SK-N-SH treated with all-trans-retinoic acid at 6 μM for 48 hours (cell line): ENCODE measurements at places on chromosomes 13 and 19.

GRCh38 chr13:68257111-68257842, 1027.1 kb upstream of the PCDH9 start:
- ATAC-seq = no peak

DNA sequence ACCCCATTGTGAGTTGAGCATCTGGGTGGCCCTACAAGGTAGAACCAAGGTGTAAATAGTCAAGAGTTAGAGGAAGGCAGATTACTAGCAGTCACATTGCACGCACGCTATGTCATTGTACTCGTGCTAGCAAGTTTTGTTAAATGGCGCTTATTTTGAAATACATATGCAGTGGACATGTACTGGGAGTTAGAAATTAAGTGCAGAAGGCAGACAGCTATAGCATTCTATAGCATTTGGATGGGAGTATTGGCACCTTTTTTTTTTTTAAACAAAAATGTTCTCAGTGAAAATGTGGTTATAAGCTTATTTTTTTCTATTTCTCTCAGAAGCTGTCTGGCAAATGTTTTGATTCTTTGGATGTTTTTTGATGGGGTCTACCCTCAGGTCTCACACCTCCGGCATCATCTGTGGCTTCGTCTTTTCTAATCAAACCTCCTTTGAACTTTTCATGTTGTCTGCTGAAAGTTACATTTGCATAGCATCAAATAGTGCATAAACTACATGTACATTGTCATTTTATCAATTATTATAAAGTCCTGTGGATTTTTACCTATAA, 68.1 kb downstream of the ARHGEF7 start:
- no peak for ATAC-seq

GRCh38 chr19:12247644-12248222, 47.0 kb downstream of the ZNF44 start:
- ATAC-seq = no peak

GRCh38 chr13:24528816-24529398, 16.3 kb upstream of the PARP4 start:
- no peak for ATAC-seq

- ATAC-seq = no peak
Observed at GRCh38 chr19:21901861-21902260, 65.9 kb upstream of the ZNF43 start.

DNA sequence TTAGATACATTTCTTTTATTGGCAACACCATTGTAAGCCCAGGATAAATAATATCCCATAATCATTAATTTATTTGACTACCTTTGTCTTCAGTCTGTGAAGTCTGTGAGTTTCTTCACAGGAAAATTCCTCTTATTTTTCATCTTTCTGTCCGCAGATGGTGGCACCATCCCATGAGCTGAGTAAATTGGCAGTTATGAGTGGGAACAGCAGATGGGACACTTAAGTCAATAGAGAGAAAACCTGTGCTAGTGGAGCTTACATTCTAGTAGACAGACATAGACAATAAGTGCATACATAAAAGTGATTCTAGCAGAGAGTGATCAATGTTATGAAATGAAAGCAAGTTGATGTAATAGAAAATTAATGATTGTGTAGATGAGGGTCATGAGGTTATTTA, 638.2 kb upstream of the MIR17HG start:
- no peak for ATAC-seq

DNA sequence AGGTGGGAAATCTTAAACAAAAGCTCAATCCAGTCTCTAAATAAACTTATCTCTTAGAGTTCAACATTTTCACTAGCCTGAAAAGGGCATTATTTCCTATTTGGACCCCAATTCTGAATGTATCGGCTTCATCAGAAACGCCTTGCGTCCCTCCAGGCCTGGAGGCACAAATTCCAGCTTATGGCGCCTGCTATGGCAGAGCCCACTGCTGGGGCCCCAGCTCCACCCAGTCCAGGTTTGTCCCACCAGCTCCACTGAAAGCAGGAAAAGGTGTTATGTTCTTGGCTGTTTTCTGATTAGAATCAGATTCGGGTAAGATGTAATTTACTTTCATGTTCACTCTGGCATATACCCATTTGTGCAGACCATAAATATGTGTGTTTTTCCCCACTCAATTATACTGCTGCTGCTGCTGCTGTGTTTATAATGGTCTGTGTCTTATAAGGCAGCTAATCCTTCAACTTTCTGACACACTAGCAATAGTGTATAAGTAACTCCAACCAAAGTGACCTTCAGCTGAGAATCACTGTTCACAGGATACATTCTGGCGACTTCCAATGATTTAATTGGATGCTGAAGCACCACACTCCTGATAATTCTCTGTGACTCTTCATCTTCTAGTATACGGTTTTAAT, 6.4 kb downstream of the IRS2 start:
- ATAC-seq = peak; percentile 2; the same call in 2 of the 3 replicates

DNA sequence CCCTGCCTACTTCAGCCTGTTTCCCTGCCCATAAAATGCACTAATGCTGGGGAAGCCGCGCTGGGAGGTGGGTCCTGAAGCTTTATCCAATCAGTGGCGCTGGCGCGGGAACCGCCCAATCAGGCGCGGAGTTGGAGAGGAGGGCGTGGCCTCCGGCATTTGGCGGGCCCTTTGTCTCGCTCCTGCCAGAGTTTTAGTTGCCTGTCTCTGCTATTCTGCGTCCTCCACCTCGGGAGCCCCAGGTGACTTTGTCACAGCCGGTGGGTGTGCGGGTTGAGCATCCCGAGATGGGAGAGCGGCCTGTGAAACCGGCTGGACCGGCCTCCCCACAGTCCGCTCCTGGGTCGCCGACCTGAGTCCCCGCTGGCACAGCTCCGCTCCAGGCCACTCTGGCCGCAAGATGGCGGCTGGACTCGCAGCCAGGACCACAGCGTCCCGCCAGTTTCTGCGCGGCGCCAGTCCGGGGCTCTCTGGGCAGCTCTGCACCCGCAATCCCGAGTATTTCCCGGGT, 30.7 kb upstream of the ZNF429 start:
- peak; percentile 84 for ATAC-seq

- no peak for ATAC-seq
Observed at GRCh38 chr13:99477493-99477892, 23.8 kb upstream of the TM9SF2 start.

- ATAC-seq = no peak
Observed at GRCh38 chr13:48296528-48296927, 7.0 kb upstream of the RB1 start.

DNA sequence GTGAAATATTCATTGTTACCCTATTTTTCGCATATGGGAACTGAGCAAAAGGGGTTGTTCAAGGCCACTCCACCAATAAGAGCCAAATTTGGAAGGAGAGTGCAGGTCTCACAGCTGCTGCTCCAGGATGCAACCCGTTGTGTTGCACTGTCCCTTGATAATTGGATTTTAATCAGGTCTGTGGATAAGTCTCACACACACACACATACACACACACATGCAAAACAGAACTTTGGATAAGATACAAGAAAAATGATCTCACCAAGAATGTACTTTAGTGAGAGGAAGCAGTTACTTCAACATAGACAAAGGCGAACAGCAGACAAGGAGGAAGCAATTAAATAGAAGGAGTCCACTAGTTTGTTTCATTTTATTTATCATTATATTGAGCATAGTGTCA, 127.3 kb upstream of the EDNRB start:
- no peak for ATAC-seq

DNA sequence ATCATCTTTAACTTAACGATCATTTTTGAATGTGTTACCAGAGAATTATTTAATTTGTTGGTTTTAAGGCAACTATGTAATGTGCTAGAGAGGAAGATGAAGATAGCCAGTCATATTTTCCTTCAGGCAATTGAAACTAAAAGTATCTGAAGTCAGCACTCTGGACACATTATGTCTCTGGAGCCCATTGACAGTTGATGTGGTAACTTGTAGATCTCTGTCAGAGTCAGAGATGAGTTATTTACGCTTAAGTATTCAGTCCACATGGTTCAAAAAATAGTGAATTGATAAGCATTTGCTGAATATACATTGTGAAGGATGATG, 2.1 kb downstream of the ZMYM2 start:
- ATAC-seq = no peak

DNA sequence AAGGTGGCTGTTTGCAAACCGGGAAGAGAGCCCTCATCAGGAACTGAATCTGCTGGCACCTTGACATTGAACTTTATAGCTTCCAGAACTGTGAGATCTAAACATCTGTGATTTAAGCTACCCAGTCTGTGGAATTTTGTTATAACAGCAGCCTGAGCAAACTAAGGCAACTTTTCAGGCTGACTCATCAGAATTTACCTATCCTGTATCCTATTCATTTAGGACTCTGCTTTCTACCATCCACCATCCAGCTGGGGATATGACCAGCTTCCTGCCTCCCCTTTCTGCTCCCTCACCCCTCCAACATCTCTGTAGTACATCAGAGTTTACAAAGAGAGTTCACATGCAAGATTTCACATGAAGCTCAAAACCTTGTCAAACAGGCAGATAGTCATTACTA, 11.1 kb upstream of the CNMD start:
- no peak for ATAC-seq

DNA sequence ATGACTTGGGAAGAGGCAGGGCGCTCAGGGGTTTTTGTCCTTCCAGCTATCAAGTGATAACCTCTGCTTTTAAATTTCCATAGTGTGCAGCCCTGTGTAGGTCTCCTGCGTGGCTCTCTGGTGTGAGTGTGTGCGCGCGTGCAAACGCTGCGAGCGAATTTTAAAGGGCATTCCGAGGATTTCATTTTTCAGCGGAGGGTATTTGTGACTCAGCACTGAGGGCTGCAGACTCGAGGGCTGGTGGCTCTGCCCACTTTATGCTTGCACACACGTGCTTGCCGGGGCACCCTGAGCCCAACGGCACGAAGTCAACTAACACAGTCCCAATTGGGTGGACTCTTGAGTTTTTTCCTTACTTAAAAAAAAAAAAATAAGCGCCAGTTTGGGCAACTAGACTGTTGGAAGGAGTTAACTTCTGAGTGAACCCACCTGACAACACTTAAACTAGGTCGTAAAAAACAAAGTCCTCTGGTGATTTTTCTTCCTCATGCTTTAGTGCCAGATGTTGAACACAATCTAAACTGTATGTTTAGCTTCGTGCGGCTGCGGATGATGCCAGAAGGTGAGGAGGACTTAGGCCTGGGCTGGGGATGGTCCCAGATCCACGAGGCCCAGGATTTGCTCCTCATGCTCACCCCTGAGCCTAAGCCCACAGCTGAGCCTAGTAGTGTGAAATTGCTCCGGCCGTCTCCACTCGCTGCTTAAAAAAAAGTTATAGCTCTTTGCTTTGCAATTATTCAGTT, 2.1 kb downstream of the FGF9 start:
- no peak for ATAC-seq

- no peak for ATAC-seq
Observed at GRCh38 chr13:34430294-34430693, 511.8 kb upstream of the NBEA start.

DNA sequence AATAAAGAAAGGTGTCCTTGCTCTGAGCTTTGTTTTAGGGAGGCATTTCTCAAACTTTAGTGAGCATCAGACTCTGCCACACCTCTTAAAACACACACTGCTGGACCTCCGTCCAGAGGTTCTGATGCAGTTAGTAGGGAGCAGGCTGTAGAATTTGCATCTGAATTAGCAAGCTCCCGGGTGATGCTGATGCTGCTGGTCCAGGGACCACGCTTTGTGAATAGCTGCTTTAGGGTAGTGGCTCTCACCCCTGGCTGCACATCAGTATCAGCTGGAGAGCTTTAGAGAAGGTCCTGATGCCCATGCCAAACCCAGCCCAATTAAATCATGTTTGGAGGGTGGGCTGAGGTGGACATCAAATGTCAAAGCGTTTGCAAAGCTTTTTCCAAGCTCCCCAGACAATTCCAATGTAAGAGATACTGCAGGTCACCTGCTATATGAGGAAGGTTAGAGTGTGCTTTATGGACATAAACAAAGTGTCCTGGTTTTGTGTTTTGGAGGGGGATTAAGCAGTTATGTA, 3.6 kb downstream of the HTR2A start:
- ATAC-seq = no peak

- peak; percentile 70 for ATAC-seq
Observed at GRCh38 chr13:27379694-27380641, 44.5 kb upstream of the GTF3A start.

- no peak for ATAC-seq
Observed at GRCh38 chr19:13969897-13970296, 17.6 kb downstream of the DCAF15 start.

GRCh38 chr19:48928164-48929025, 5.1 kb upstream of the DHDH start:
- ATAC-seq = no peak

GRCh38 chr13:106491928-106492587, 43.4 kb downstream of the EFNB2 start:
- no peak for ATAC-seq

DNA sequence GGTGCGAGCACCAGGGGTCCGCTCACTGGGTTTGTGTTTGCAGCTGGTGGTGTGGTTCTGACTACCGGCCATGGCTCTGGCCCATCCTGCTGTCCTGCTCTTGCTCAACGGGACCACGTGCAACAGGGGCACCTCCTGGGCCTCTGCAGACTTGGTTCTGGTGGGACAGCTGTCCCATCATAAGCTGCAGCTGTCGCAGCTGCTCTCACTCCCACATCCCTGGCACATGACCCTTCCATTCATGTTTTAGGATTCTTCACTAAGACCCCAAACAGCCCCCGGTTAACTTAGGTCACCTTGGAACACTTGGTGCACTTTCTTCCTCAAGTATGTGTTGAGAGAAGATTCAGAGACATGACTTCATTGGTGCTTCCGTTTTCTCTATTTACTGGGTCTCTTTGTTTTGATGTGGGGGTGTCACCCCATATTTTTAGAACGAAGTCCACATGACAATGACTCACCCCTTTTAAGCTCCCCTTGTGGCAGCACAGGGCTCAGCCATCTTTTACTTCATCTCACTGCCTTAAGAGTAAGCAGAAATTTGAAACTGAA, 68.4 kb upstream of the ARHGEF7 start:
- ATAC-seq = no peak

DNA sequence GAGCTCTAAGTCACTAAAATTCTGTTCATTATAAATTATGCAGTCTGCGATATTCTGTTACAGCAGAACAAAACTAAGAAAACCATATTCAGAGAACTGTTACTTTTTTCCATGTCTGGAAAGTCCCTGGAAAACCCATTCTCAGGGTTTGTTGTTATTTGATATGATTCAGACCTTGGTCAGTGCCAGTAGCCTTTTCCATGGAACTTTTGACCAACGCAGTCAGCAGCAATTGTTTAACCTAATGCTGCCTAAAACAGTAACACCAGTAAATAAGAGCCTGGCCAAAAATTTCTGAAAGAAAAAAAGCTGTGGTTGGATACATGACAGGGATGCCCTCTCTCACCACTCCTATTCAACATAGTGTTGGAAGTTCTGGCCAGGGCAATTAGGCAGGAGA, 402.7 kb downstream of the TBC1D4 start:
- ATAC-seq = no peak

GRCh38 chr19:31946491-31946890, 398.9 kb upstream of the ZNF507 start:
- ATAC-seq = no peak

DNA sequence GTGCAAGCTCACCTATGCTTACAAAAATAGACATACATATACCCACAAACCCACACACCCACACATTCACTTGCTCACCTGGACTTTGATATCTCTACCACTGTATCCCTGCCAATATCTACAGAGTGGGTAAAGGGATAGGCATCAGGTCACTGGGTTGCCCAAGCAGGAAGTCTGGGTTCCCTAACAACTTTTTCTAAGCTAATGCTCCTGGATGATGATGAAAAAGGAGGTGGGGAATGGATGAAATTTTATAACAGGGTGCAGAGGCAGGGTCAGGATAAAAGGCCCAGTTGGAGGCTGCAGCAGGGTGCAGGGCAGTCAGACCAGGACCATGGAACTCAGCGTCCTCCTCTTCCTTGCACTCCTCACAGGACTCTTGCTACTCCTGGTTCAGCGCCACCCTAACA, at the start of gene CYP2B6:
CYP2B6 (plus strand) TSS at position 311 of the 410 bp plus-strand sequence; CDS start at position 335, 24 bp downstream.
- no peak for ATAC-seq
